ENCODE measurements at places on chromosomes 5 and 9. TPM values are rescaled to one million over a fixed set of nuclear protein-coding genes. Genes with fewer than 3 reads are reported as not detected.

DNA sequence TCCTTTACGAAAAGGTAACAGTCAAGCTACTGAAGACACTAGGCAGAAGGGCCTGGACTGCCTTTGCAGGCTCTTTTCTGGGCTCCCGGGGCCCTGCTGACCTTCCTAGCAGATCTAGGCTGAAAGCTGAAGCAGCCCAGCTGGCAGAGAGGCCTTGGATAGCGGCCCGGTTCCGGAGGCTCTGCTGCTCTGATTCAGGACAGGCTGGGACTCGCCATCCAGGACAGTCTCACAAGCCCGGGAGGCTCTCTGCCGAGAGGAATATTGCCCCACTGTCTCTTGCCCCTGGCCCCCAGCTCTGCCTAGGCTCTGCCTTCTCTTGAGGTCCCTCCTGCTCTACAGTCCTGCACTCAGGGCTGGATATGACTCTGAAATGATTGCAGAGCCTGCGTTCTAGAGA is 67.8 kb downstream of the PSD2 start:
- peak; percentile 60 for DNase-seq

- DNase-seq: no peak
Measured at GRCh38 chr9:99445371-99445891, 223.3 kb downstream of the SEC61B start.

GRCh38 chr5:81058121-81058520 is 98.0 kb downstream of the RASGRF2 start:
- DNase-seq: no peak

The CEP120 gene
- 9.2 TPM for total RNA-seq

- DNase-seq: no peak
Measured at GRCh38 chr5:72234265-72234700, 85.8 kb downstream of the MRPS27 start.
